ENCODE measurements at places on chromosomes 6 and 20.

GRCh38 chr6:49001856-49002541, 461.1 kb downstream of the MMUT start:
- peak; percentile 21 for DNase-seq

DNA sequence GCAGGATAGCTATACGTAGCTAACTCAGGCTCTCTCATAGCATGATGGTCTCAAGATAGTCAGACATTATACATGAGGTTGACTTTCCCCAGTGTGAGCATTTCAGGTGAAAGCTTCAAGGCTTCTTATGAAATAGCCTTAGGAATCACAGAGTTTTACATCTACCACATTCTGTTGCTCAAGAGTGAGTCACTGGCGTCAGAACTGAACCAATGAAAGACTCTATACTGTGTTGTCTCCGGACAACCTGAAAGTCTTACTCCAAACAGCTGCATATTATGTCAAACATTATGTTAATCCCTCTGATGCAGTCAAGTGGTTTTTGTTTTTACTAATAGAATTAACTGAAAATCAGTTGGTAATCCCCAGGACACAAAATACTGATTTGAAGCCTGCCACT, 79.8 kb upstream of the TRDN start:
- DNase-seq, result no peak

DNA sequence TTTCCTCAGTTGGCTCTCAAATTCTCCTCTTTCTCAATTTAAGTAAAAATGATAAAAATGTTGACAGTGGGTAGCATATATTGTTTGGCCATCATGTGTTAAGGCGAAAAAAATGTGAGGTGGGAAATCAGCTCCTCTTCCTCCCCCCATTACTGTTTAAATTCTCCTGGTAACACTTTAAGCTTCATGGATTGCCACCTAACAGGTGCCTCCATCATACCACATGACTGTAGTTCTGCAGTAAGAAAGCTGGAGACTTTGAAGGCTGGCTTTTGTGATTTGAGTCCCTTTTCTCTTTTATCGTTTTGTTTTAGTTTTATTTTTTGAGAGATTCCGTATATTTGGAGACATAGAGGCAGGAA, 1.2 kb downstream of the ZFAND3 start:
- DNase-seq, result no peak

- no peak for DNase-seq
These were observed 38.1 kb downstream of the CDS2 start for GRCh38 chr20:5164645-5165625.

DNA sequence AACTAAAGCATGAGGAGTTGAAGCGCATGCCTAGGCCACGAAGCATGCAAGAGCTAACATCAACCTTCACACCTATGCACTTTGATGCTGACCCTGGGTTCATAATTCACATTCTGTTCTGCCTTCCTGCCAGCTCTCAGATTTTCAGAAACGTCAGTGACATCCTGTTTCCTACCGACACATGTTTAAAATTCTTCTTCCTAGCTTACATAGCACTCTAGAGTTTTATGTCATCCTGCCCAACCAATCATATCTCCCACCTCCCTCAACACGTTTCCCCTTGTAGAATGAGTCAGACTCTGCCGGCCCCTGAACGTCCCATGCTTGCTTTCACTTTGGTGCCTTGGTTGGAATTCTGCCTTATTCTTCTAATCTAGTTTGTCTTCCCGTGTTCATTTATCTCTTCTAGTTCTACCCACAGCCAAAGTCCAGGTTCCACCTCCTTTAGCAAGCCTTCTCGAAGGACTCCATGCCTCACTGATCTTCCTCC, 97.2 kb upstream of the MAP7 start:
- DNase-seq, result peak; percentile 88

DNA sequence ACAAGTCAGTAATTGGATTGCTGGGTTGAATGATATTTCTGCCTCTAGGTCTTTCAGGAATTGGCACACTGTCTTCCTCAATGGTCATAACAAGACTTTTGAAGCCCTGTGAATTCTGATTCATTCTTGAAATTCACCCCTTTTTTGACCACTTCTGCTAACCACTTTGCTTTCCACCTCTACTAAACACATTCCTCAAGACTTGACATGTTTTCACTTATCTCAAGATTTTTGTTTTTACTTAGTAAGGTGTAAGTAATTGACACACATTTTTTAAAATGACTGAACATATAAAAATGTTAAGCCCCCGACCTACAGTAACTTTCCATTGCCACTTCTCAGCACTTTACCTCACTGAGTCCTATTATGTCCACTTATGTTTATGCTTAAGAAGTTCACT, 239.1 kb downstream of the GRM1 start:
- DNase-seq, result no peak

GRCh38 chr20:64232794-64233193, 22.8 kb upstream of the PCMTD2 start:
- DNase-seq, result no peak

GRCh38 chr20:13325033-13325432, 104.0 kb downstream of the ISM1 start:
- peak; percentile 58 for DNase-seq

Measured in ACHN (cell line).